ENCODE measurements at places on chromosomes 7 and 10. TPM values are rescaled to one million over a fixed set of nuclear protein-coding genes. Genes with fewer than 3 reads are reported as not detected.

The VENTX gene
- not detected for total RNA-seq

The FAM131B gene
- 2.1 TPM for total RNA-seq

The HOXA1 gene
- total RNA-seq: 0.16 TPM

The RGS10 gene
- total RNA-seq: 251 TPM

The CNPY1 gene
- not detected for total RNA-seq

The GIMAP4 gene
- 202 TPM for total RNA-seq

The CHAT gene
- not detected for total RNA-seq

The SNX13 gene
- total RNA-seq: 22.4 TPM
